CD4-positive, alpha-beta T cell treated with Interleukin-21 for 1 hour (primary cell): ENCODE measurements at places on chromosomes 12 and 14.

DNA sequence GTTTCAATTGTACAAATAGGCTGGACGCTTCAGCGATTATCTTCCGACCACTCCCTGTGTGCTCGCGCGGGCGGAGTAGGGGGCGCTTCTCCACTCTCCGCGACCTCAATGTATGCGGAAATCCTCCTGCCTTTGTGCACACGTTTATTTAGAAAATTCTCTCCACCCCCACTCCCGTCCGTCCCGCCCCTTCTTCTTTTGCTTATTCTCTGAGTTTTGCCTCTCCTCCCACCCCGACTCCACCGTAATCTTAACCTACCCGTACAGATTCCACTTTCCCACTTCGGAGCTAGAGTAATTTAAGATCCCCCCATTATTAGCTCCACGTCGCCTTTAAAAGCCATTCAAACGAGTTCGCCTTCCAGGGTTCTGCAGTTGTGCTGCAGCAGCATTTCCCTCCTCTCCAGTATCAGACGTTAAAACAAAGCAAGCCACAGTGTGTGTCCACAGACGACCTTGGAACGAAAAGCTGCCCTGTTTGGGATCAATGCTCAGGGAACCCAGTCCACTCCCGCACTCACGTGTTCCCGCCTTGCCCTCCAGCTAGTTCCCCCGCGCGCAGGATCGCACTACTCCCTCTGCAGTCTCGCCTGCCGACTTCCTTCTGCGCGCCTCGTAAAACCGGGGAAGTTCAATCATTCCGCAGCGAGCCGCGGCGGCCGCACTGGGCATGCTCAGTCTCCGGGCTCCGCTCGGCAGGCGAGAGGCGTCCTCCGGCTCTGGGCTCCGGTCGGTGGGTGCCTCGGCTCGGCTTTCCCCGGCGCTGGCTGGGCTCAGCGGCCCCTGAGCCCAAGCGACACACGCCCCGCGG lies at the start of gene ANO6:
Gene ANO6, plus strand, starts transcription at position 677 of the 811 bp plus-strand sequence. CDS start 227 bp downstream, outside the sequence.
- DNase-seq = peak; percentile 77

DNA sequence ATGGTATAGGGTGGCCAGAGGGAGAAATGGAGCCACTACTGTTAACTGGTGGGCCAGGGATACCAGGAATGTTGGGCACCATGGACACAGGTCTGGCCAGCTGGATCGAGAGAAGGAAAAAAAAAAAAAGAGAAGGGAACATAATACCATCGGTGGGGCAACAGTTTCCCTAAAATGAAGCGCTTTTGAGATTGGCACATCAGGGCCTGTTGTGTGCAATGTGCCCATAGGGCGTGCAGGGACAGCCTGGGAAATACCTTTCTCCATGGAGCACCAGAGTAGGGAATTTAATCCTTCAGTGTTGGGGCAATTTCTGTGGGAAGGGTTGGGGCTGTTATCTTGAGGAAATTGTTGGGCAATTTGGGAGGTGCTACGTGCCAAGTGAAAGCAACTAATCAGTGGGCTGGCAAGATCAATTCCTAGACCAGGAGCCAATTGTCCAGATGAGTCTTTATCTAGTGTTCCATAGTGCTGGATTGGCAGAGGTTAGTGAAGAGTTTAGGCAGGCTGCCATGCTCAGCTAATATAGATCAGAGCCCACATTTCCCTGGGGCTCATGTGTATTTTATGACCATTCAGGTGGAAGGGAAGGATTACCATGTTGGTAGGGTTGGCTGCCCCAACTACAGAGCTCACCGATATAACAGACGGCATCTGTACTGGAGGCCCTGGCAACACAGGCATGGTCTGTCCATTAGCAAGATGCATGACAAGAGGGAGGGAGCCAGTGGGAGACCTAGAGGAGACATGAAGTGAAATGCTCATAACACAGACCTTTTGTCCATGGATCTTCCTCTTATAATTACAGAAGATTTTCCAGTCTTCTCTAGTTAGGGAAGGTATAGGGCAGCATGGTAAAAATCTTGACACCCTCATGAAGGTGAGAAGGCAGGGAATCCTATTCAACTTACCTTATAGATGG lies 25.5 kb upstream of the NPFF start:
- DNase-seq = no peak

DNA sequence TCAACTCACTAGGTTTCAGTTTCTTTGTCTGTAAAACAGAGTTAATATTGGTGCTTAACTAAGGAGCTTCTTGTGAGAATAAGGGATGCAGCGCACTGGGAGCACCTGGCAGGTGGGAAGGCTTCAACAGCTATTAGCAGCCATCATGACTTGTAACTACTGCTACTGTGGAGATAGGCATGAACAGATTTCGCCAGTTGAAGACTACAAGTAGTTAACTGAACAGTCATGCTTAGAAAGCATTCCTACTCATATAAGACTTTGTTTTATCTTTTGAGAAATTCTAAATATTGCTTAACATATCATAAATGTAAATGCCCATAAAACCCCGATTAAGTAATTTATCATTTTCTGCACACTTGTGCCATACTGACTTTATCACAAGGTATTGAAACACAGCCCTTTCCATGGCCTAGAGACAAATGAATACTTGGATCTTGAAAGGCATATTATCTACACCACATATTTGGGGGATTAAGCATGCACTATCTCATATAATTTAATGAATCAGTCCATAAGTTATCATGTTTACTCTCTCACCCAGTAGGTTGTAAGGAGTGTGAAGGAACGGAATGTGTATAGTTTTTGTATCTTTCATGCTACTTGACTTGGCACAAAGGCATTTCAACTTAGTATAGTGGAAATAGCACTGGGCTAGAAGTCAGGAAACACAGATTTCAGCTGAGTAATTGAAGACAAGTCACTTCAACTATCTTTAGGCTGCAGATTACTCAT lies 16.1 kb downstream of the NTN4 start:
- DNase-seq = no peak

- DNase-seq = no peak
These were observed 54.4 kb upstream of the BMP4 start for GRCh38 chr14:54010981-54011380.

- no peak for DNase-seq
These were observed 77.8 kb downstream of the HECTD4 start for GRCh38 chr12:112304436-112304835.

DNA sequence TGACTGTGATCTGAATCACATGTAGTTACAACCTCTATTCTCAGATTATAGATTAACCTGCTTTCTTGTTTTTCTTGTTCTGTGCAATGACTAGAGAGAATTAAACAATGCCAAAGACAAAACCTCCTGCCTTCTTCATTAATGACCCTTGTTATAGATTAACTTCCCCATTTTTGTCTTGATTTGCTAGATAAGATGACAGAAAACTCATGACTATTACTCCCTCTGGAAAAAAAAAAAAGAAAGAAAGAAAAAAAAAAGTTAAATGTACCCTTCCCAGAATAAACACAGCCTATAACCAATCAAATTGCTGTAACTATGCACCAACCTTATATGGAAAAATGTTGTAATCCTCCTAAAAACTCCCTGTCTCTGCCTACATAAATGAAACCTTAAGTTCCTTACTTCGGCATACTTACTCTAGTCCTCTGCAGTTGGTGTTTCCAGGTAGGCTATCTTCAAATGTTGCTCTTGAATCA lies 41.1 kb upstream of the PCED1B start:
- no peak for DNase-seq

GRCh38 chr12:13973996-13974395 lies 7.4 kb downstream of the GRIN2B start:
- no peak for DNase-seq

DNA sequence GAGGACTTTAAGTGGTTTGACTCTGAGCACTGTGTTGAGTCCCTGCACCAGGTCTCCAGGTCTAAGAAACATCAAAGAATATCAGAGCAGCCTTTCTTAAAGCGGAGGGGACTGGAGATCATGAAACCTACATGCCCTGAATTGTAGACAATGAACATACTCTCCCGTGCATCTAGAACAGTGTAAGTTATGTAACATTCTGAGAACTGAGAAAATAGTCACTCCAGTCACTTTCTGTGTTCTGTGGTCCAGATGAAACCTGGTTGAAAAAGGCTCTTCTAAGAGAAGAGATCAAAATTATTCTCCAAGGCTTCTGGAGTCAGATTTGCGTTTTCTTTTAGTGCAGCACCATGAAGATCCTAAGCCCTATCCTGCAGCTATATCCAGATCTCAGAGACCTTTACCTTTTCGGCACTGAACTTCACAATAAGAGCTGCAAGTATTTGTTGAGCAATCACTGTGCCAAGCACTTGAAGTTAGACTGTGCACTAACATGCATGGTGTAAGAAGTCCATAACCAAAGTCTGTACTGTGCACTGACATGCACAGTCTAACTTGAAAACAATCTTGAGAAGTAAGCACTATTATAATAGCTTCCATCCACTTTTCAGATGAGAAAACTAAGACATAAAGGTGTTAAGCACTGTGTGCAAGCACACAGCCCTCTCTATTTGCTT lies 65.6 kb upstream of the TMEM263 start:
- no peak for DNase-seq

GRCh38 chr12:1661553-1662335 lies 29.1 kb upstream of the ADIPOR2 start:
- DNase-seq = peak; percentile 88

- DNase-seq = no peak
These were observed 110.3 kb downstream of the DICER1 start for GRCh38 chr14:95046711-95047681.

DNA sequence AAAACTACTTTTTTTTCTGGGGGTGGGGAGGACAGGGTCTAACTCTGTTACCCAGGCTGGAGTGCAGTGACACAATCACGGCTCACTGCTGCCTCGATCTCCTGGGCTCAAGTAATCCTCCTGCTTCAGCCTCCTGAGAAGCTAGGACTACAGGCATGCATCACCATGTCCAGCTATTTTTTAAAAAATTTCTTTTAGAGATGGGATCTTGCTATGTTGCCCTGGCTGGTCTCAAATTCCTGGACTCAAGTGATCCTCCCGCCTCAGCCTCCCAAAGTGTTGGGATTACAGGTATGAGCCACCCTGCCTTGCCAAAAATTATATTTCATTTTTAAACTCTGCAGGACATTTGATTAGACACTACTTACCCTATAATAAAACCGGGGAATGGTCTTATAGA lies 5.5 kb downstream of the PPP2R3C start:
- DNase-seq = no peak

DNA sequence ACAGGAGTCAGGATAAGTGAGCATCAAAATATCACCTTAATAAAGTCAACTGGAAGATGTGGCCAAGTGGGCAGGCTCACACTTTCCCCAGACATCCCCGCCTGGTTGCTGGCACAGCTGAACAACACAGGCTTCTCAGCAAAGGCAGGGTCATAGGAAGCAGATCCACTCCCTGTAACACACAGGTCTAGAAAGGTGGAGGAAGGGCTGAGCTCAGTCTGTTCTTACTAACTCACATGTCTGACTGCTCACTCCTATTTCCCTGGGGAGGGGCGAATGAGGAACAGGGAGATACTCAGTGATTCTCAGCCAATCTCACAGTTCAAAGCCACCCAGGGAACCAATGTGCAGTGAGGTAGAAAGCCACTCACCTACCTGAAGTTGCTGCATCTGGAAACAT lies 45.0 kb upstream of the AMN1 start:
- no peak for DNase-seq

DNA sequence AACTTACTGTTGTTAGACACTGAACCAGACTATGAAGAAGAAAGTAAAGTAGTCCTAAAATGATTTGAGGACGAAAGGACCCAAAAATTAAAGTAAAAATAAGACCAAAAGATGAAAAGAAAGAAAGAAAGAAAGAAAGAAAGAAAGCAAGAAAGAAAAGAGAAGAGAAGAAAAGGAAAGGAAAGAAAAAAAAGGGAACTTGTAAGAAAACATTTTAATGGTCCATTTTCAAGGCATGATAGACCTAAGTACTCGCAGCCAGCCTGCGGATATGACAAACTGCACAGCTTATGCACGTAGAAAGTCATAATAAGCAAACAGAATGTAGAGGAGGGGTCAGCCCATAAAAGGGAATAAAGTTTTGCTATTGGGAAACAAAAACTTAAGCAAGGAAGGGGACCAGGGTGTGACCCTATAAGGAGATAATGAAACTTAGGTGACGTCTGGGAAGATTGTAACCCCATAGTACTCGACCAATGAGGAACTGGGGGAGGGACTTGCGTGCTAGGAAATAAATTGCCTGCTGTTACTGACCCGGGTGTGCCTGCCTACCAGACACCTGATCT lies 59.7 kb downstream of the APOBEC1 start:
- no peak for DNase-seq

DNA sequence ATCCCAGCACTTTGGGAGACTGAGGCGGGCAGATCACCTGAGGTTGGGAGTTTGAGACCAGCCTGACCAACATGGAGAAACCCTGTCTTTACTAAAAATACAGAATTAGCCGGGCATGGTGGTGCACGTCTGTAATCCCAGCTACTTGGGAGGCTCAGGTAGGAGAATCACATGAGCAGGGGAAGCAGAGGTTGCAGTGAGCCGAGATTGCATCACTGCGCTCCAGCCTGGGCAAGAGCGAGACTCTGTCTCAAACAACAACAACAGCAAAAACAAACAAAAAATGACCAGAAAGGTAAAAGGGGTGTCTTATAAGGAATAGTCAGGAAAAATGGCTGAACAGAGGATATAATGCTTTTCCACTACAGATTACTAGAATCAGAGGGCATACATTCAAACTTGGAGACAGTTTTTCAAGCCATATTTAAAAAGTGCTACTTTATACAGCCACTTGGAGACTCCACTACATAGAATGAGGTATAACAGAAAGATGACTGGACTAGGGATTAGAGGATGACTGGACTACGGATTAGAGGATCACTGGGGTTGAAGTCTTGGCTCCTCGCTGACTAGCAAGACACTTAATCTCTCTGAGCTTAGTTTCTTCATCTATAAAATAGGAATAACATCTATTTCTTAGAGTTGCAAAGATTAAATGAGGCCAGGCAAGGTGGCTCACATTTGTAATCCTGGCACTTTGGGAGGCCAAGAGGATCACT lies 4.9 kb upstream of the CS start:
- DNase-seq = no peak

DNA sequence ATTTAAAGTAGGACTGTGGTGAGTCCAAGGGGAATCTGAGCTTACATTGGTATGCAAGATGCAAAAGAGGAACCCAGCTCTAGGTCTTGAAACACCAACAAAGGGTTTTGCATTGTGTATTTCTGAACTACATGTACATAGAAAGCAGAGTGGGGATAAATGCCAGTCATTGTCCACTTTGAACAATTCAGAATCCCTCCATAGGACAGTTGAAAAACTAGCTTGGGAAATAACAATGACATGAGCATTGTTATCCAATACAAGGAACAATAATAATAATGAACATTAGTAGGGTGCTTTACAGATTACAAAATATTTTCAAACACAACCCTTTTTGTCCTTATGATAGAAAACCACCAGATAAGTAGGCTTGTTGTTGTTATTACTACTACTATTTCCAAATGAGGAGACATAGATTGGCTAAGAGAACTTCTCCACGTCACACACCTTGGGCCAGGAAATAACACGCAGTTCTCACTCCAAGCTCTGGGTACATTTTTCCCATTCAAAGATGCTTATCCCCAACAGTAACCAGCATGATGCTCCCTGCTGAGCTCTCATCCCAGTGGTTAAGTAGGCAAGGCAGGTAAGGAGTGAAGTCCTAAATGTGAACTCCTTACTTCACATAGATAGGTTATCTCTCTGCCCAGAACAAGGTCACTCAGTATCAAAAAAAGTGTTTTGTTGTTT lies 51.7 kb upstream of the RASSF8 start:
- DNase-seq = no peak

- DNase-seq = no peak
These were observed 19.7 kb downstream of the VEZT start for GRCh38 chr12:95237315-95237714.
